Aorta (tissue), 5 donors: ENCODE measurements at places on chromosomes 12 and 14. TPM values are rescaled to one million over a fixed set of nuclear protein-coding genes. Genes with fewer than 3 reads are reported as not detected.

Gene LRRK2
- 42.0 TPM for total RNA-seq

Gene GNB3
- 13.7 TPM for total RNA-seq

Gene NANOG
- 0.57 TPM for total RNA-seq

Gene CMA1
- 0.52 TPM for total RNA-seq

Gene CISTR
- total RNA-seq, result not detected

Gene NKX2-8
- not detected for total RNA-seq

Gene GPD1
- total RNA-seq, result 3.1 TPM

Gene TRHDE
- total RNA-seq, result 2.3 TPM

Gene LETMD1
- total RNA-seq, result 62.3 TPM

Gene CMKLR1
- total RNA-seq, result 55.4 TPM

DNA sequence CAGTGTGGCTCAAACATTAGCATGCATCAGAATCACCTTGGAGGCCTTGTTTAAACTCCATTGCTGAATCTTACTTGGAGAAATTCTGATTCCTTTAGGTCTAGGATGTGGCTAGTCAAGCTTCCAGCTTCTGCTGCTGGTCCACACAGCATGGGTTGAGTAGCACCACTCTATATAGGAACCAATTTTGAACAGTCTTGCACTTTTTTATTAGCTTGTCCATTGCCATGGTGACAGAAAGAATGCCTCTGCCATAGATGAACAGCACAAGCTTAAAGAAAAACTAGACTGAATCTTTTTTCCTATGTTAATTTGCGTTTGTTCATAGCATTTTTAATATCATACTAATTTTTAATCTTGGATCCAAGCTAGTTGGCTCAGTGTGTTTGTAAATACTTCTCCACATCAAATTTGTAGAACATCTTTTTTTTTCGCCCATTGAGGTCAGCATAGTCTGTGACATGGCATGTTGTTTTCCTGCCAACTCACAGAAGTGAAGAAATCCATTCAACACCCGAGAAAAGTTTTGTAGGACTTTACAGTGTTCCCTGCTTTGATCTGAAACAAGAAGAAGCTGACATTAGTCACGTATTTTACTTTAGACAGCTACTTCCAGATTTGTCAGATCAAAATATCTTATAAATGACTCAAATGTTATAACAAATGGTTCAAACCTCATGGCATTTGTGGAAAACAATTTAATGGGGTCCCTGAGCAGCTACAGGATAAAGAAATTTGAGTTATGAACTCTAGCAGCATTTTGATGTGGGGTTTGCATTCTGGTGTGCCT lies 438.8 kb downstream of the EGLN3 start:
- DNase-seq, result no peak

GRCh38 chr12:90515199-90516175 lies 439.5 kb downstream of the CCER1 start:
- no peak for DNase-seq

DNA sequence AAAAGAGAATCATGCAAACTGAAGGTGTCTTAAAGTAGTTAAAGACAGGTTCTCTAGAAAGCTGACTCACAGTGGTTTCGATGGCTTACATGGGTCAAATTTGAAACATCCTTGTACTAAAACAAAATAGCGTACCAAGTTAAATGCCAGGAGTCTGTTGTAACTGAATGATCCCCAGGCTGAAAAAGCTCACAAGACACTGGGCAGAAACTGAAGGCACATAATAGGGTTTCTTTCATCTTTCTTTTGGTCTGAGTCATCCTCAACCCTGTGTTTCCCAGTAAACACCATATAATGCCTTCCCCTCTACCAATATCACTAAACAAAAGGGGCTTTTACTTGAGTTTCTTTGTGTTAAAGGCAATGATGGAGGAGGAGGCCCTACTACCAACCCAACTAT lies 12.8 kb downstream of the ZFYVE1 start:
- DNase-seq, result no peak

- DNase-seq, result no peak
These were observed 27.8 kb downstream of the SMCO2 start for GRCh38 chr12:27474344-27474743.

GRCh38 chr12:2957816-2958431 lies 1.3 kb upstream of the TEAD4 start:
- no peak for DNase-seq

DNA sequence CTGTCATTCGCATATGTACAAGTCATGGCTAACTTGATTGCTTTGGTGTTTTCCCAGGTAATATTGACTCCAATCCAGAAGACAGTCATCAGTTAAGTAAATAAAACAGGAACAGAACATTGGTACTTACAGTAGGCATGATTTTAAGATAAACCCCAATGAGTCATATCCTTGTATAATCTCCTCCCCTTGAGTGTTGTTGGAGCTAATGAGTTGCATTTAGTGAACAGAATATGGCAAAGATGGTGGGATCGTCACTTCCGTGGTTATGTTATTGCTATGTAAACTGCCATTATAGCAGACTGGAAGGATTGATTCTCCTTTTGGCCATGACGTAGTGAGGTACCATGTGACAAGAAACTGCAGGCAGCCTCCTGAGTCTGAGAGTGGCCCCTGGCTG lies 102.2 kb downstream of the TMX1 start:
- DNase-seq, result no peak

DNA sequence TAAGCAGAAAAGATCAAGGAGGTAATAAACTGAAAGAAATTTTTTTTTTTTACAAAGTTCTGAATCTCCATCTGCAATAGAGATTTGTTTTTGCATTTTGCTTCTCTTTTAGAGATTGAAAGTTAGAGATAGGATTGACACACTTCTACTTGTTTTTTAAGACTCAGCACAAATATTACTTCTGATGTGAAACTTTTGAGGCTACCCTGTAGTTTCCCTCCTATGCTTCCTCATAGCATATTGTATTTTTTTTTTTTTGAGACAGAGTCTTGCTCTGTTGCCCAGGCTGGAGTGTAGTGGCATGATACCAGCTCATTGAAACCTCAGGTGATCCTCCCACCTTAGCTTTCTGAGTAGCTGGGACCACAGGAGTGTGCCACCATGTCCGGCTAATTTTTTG lies 32.1 kb upstream of the SGPP1 start:
- no peak for DNase-seq

DNA sequence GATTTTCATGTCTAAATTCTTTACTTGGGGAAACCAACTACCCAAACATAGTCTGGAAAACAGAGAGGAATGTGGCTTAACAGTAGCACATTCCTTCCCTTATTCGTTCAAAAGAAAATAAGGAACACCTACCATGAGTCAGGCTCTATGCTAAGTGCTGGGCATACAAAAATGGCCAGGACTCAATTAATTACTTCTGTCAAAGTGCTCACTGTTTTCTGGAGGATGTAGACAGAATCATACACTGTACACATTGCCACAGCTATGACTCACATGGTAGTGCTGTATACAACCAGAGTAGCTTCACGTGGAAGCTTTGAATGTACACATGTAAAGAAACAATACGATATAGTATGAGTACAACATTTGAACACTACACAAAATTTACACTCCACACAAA lies 50.1 kb downstream of the SLC25A21 start:
- no peak for DNase-seq

DNA sequence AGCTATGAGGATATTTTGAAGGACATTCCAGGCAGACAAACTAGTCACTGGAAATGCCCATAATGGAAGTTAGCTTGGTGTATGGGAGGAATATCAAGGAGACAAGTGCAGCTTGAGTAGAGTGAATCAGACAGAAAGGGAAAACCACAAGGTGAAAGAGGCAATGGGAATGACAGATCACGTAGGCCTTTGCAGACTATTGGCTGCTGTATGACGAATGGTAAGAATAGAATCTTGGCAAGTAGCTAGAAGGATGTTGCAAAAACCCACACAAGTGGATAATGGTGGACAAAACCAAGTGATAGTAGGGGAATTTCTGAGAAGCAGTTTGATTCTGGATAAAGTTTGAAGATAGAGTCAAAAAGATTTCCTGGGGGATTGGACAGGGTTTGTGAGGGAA lies 196.9 kb upstream of the NOVA1 start:
- DNase-seq, result no peak

GRCh38 chr12:118136559-118137003 lies 657 bp downstream of the PEBP1 start:
- DNase-seq, result peak; percentile 75

GRCh38 chr14:60381909-60382308 lies 104.0 kb downstream of the C14orf39 start:
- no peak for DNase-seq

GRCh38 chr12:74985293-74985985 lies 224.2 kb downstream of the KCNC2 start:
- peak; percentile 70 for DNase-seq

DNA sequence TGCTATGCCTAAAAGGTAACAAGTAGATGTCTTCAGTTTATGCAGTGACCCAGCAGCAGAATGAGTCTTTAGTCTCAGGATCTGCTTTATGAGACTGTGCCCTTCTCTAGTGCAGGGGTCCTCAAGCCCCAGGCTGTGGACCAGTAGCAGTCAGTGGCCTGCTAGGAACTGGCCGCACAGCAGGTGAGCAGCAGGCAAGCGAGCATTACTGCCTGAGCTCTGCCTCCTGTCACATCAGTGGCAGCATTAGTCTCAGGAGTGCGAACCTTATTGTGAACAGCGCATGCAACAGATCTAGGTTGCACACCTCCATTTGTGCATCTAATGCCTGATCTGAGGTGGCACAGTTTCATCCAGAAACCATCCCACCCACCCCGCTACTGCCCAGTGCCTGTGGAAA lies 38.4 kb downstream of the LRP6 start:
- DNase-seq, result no peak

DNA sequence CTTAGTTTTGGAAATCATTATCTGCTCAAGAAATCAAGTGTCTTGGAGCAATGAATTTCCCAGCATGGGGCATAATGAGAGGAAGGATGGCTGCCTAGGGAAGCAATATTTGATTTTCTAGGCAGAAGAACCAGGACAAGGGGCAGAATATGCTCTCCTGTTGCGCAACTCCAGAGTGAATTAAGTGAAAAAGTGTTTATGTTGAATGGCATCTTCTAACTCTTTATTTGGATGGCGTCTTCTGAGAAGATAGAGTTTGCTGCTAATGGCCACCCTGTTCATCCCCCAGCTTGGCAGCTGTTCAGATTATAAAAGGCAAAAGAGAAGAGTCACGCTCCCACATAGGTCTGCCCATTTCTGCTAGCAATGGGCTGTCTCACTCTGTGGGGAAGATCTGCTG lies 1278.1 kb downstream of the AACS start:
- no peak for DNase-seq

DNA sequence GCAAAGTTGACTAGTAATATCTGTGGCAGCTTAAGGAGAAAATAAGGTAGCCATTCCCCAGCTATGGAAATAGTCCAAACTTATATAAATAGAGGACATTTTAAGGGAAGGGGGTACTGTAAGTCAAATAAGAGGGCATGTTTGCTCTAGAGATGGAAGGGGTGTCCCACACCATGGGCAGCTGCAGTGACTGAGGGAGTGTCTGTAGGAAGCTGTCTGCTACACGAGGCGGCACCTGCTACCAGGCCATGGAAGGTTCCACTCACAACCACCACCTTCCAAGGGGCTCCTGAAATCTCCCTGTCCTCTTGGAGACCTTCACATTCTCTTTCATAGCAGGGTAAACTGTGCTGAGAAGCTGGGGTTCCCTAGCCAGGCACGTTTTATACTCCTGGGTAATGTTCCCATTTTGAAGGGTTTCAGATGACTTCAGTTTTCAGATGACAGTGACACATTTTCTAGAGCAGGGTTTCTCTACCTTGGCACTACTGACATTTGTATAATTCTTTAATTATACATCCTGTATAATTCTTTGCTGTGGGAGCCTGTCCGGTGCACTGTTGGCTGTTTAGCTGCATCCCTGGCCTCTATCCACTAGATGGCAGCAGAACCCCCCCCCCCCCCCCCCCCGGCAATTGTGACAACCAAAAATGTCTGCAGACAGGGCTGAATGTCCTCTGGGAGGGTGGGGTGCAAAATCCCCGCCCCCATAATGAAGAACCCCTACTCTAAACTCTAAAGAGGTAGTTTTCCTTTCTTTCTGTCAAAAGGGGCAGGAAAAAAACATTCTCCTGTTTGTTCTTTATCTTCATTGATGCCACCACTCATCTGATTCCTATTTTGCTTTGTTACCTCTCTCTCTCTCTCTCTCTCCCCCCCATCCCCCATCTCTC lies 11.6 kb upstream of the SMCO2 start:
- no peak for DNase-seq

DNA sequence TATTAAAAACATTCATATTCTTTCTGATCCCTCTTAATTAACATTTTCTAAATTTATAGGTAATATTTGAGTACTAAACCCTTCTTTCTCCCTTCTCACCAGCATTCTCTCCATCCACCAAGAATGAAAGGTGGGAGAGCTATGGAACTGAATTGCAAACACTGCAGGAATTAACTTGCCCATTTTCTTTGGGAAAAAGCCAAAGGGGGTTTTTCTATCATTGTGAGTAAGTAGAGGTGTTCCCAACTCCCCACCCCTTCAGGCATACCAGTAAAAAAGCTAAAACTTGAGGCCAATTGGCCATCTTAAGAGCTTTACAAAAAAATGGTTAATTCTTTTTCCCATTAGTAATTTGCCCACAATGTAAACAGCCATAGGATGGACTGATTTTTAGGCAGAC lies 23.7 kb downstream of the PCNX1 start:
- DNase-seq, result no peak

GRCh38 chr14:76080471-76080870 lies 71.3 kb upstream of the GPATCH2L start:
- DNase-seq, result no peak

DNA sequence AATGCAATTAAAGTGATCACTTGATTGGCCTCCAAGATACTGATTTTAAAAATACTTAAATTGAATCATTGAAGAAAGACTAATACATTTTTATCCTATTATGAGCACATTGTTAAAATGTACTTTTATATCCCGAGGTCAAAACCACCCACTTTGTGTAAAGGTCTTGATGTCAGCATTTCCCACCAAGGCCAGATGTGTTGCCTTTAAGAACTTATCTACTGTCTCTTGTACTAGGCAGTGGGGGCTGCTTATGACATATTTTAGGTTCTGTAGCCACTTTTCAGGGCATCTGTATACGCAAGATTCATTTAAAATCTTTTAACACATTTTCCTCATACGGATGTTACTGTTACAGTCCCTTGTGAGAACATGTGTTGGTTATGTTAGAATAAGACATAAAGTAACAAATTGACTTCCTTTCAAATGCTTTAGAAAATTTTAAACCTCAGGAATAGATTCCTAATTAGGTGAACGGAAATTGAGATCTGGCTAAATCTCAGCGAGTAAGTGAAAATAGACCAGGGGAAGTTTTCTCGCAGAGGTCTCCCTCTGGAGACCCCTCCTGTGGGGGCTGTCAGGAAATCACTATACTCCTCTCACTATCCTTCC lies 456.2 kb downstream of the ADAMTS20 start:
- no peak for DNase-seq

DNA sequence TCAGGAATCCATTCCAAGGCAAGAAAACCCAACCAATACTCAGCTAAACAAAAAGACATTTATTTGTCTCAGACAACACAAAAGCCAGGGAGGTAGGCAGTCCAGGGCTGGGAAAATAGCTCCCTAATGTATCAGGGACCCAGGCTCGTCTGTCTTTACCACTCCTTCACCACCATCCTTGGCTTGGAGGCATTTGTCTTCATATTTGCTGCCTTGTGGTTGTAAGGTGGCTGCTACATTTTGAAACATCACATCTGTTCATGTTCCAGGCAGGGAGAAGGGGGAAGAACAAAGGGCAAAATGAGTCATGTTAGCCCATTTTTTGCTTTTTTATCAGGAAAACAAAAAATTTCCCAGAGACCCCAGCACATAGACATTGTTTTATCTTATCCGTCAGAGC lies 44.8 kb upstream of the PCED1B start:
- no peak for DNase-seq
